ENCODE measurements at places on chromosomes 11 and 22. TPM values are rescaled to one million over a fixed set of nuclear protein-coding genes. Genes with fewer than 3 reads are reported as not detected.

MUC2 gene
- not detected for total RNA-seq

AMPD3 gene
- 5.8 TPM for total RNA-seq

HYOU1 gene
- total RNA-seq, result 198 TPM

C22orf31 gene
- total RNA-seq, result not detected

POU2AF2 gene
- total RNA-seq, result not detected

ZNF143 gene
- total RNA-seq, result 36.3 TPM

CFAP68 gene
- total RNA-seq, result 10.1 TPM

YPEL4 gene
- total RNA-seq, result 1.8 TPM

SCO2 gene
- total RNA-seq, result 1.2 TPM

NPTXR gene
- 7.8 TPM for total RNA-seq

POU2AF3 gene
- total RNA-seq, result not detected

GSTT2B gene
- total RNA-seq, result 1.3 TPM

NNMT gene
- 384 TPM for total RNA-seq

LRRC10B gene
- total RNA-seq, result 0.20 TPM

MS4A3 gene
- total RNA-seq, result not detected

PANX2 gene
- 2.1 TPM for total RNA-seq

PCNX3 gene
- total RNA-seq, result 36.9 TPM

LMO1 gene
- total RNA-seq, result not detected

PKDREJ gene
- total RNA-seq, result under 0.01 TPM

OR2AG1 gene
- total RNA-seq, result not detected

ACP2 gene
- total RNA-seq, result 27.4 TPM

LSP1 gene
- total RNA-seq, result 0.66 TPM

EMSY gene
- 11.6 TPM for total RNA-seq

SMIM38 gene
- 0.72 TPM for total RNA-seq

DEFB131B gene
- total RNA-seq, result not detected

CD6 gene
- total RNA-seq, result not detected

YAP1 gene
- total RNA-seq, result 203 TPM

TPCN2 gene
- total RNA-seq, result 10.9 TPM

NCF4 gene
- total RNA-seq, result not detected

FJX1 gene
- 52.1 TPM for total RNA-seq

SPCS2 gene
- 34.5 TPM for total RNA-seq

GRIA4 gene
- not detected for total RNA-seq

CRYBA4 gene
- not detected for total RNA-seq

Measured in smooth muscle cell of the pulmonary artery (primary cell).